ENCODE measurements at places on chromosomes 2 and 18. TPM values are rescaled to one million over a fixed set of nuclear protein-coding genes. Genes with fewer than 3 reads are reported as not detected.

FAM124B gene
- total RNA-seq: 1.9 TPM

TUBA3E gene
- total RNA-seq: not detected

TGIF1 gene
- 71.6 TPM for total RNA-seq

CACNB4 gene
- 19.7 TPM for total RNA-seq

POTEC gene
- not detected for total RNA-seq

CTLA4 gene
- total RNA-seq: 3.1 TPM

CAPN13 gene
- total RNA-seq: 17.9 TPM

HRH4 gene
- not detected for total RNA-seq

PASK gene
- 15.9 TPM for total RNA-seq

EPB41L3 gene
- total RNA-seq: 107 TPM

CCDC148 gene
- total RNA-seq: 1.8 TPM

LINC00305 gene
- not detected for total RNA-seq

PGAP1 gene
- 8.6 TPM for total RNA-seq

SP9 gene
- total RNA-seq: not detected

MTCL1 gene
- total RNA-seq: 11.7 TPM

GALM gene
- total RNA-seq: 27.7 TPM

DNAJC5G gene
- not detected for total RNA-seq

MOGAT1 gene
- 1.00 TPM for total RNA-seq

ASAP2 gene
- total RNA-seq: 23.0 TPM

ARHGEF4 gene
- 10.1 TPM for total RNA-seq

DSEL gene
- 6.5 TPM for total RNA-seq

MAPK4 gene
- total RNA-seq: 1.0 TPM

LIMS3 gene
- 2.0 TPM for total RNA-seq

DTYMK gene
- 17.0 TPM for total RNA-seq

NEUROD1 gene
- total RNA-seq: not detected

DTNA gene
- total RNA-seq: 7.2 TPM

HOXD3 gene
- not detected for total RNA-seq

GRP gene
- 3.5 TPM for total RNA-seq

CHRND gene
- total RNA-seq: not detected

SERPINB10 gene
- total RNA-seq: not detected

DRC1 gene
- 27.4 TPM for total RNA-seq

ABCB11 gene
- total RNA-seq: 0.03 TPM

EPHA4 gene
- total RNA-seq: 26.4 TPM

C2orf80 gene
- total RNA-seq: not detected
